Cerebellar nuclear complex (tissue), 1 donor: ENCODE measurements at places on chromosomes 7 and 10.

DNA sequence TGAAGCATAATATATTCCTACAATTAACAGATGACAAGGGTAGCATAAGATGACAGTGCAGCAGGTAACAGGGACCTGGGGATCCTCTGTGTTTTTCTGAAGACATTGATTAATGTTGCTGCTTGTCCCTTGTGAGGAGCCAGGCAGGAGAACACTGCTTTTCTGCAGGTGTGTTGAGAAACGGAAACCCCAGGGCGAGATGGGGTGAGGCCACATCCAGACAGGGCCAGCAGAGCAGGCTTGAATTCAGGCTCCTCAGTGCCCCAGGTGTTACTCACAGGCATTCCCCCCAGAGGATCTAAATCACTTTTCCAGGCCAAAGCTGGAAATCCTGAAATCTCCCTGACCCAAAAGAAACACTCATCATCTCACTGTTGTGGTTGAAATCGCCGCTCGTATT lies 105.3 kb downstream of the CCDC3 start:
- no peak for DNase-seq

- DNase-seq = no peak
These were observed 22.7 kb upstream of the SMNDC1 start for GRCh38 chr10:110327262-110327914.

- no peak for DNase-seq
These were observed 2.6 kb upstream of the GRB10 start for GRCh38 chr7:50785346-50785745.

DNA sequence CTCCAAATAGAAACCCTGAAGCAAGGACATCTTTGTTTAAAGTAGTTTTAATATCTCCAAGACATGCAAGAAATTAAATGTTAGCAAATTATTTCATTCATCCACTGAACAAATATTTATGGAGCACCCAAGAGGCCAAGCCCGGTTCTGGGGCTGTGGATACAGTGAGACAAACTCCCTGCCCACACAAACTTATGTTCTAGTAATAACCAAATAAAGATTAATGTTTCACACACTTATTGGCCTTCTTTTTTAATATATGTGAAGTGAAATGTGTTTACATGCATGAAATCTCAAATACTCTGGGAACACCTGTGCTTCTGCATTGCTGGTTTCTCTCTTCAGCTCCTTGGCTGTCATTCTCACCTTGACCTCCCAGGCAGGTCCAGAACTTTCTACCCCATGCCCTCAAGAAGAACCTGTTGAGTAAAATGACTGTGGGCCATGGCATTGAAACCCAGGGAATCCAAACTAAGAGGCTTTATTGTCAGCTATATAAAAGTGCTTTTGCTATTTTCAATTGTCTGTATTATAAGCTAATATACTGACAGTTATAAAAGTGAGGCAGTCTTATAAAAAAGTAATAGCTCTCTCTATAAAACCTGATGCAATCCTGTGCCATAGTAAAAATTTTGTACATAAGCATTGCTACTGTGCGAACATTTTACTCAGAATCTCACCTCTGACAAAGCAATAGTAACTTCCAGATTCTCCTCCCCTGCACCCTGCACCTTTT lies 43.7 kb downstream of the SVIL start:
- no peak for DNase-seq

DNA sequence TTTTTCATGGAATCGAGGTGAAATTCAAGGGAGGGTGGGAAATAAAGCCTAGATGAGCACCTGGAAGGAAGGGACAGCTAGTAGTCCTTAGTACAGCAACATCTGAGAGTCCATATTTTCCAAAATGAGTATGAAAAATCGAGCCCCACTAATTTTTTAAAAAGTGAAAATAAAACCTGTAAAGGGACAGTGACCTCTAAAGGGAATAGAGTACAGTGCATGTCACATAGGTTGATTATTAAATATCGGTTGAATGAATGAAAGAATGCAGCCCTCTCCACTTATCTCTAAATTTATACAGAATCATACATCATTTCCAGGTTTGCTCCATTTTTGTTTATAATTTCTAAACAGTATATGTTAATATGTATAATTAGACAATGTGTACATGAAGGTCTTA lies 1088.5 kb upstream of the GHITM start:
- no peak for DNase-seq
